ENCODE measurements at places on chromosomes 16 and 17.

GRCh38 chr16:56203052-56203451 is 11.8 kb downstream of the GNAO1 start:
- no peak for DNase-seq

GRCh38 chr16:22055881-22056280 is 36.5 kb upstream of the VWA3A start:
- no peak for DNase-seq

- no peak for DNase-seq
Measured at GRCh38 chr17:55432358-55433028, 10.9 kb upstream of the MMD start.

GRCh38 chr17:17781591-17782496 is 54.9 kb downstream of the SREBF1 start:
- DNase-seq: peak; percentile 88

DNA sequence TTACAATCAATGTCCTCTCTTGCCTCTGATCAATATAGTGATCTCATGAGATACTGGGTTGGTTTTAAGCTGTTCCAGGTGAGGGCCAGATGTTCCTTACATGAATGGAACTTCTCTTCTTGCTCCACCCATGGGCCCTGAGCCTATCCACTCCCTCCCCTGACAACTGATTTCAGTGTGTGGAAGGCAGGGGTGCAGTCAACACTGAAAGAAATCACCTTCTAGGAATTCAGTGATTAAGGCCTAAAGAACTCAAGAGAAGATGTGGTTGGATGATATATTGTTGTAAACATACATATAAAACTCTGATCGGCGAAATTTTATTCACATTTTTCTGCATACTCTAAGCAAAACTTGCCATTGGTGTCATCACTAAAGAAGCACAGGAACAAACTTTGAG is 6.7 kb upstream of the GOSR2 start:
- DNase-seq: no peak

DNA sequence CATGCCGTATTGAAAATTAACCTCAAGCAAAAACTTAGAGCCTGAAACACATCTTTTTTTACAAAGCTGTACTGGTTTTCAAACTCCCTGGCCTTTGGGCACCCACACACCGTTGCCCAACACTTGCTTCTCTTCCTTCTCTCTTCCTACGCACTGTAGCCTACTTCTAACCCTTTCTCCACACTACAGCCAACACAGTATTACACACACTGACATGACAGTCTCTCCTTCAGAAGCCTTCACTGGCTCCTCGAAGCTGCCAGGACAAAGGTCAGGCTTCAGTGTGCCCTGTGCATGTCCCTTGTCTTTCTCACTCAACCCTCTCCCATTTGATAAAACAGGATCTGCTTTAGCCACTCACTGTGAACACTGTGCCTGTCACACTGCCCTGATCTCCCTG is 8.0 kb downstream of the FANCA start:
- no peak for DNase-seq

- DNase-seq: peak; percentile 77
Measured at GRCh38 chr16:12819126-12820117, 15.7 kb upstream of the CPPED1 start.

DNA sequence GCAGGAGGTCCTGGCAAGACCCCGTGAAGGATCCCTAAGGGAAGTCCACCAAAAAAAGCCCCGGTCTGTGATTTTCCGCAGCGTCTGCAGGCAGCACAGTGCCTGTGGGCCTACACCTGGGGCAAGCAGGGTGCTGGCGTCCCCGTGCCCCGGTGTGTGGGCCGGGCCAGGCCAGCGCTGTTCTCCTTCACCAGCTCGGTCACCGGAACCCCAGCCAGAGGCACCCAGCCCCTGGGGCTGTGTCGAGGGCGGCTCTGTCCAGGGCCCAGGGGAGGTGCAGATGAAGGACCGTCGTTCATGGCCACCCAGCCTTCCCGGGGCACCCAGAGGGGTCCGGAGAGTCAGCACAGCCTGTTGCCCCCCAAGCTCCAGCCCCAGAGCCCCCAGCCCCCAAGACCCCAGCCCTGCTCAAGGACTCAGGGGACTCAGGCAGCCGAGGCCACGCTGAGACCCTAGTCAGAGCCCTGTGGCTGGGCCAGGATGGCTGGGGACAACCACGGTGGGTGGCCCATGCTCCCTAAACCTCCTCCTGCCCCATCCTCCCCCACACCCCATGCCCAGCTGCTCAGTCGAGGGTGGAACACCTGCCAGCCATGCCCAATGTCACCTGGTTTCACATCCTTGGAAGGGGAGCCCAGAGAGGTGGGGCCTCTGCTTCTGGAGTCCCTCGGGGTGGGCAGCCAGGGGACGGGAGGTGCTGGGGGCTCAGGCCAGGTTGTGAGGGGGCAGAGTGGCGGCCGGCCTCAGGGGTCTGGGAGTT is 5.7 kb upstream of the C1QTNF8 start:
- DNase-seq: no peak

DNA sequence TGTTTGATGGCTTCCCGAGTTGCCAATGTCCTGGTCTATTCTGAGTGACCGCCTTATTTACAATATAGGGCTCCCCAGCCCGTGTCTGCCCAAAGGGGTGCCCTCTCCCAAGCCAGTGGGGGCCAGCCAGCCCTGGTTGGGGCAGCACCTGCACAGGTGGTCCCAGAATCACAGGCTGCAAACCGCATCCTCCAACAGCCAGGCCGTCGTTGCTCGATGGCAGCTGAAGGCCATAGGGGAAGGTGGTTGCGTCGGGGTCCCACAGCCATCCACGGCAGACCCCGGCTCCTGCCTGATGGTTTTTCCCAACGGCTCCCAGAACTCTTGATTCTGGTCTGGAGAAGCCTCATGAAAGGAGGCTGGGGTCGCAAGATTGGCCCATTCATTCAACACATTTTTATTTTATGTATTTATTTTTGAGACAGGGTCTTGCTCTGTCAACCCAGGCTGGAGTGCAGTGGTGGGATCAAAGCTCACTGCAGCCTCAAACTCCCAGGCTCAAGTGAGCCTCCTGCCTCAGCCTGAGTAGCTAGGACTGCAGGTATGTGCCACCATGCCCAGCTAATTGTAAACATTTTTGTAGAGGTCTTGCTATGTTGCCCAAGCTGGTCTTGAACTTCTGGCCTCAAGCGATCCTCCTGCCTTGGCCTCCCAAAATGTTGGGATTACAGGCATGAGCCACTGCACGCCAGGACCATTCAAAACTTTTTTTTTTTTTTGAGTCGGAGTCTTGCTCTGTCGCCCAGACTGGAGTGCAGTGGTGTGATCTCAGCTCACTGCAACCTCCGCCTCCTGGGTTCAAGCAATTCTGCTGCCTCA is 79.0 kb upstream of the TOB1 start:
- DNase-seq: no peak

GRCh38 chr16:24723663-24724062 is 5.8 kb upstream of the TNRC6A start:
- no peak for DNase-seq

DNA sequence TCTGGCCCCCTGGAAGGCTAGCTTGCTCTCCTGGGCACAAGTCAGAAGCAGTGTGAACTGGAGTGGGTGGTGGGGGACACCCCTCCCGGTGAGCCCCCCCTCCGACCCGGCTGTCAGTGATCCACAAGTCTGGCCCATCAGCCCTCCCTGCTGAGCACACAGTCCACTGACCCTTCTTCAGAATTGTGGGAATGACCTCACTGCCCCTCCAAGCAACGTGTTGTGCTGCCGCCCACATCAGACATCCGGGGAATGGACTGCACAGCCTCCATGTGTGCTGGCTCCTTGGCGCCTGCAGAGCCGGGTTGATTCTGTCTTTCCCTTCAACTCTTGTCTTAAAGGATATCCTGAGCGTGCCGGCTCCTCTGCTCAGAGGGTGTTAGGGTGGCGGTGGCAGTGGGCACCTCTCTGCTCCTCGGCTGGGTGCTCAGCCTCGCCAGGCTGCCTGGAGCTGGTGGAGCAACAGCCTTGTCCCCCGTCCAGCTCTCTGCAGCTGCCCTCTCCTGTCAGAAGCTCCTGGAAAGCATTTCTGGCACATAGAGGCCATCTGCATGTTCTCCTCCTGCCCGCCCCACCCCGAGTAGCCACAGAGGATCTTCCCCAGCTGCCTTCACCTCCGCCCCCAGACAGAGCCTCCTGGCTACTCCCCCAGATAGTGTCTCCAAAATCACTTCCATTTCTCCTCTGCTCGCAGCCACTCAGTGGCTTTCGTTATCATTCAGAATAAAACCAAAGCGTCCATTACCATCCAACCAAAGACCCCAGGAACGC is 19.8 kb downstream of the NPTX1 start:
- no peak for DNase-seq

DNA sequence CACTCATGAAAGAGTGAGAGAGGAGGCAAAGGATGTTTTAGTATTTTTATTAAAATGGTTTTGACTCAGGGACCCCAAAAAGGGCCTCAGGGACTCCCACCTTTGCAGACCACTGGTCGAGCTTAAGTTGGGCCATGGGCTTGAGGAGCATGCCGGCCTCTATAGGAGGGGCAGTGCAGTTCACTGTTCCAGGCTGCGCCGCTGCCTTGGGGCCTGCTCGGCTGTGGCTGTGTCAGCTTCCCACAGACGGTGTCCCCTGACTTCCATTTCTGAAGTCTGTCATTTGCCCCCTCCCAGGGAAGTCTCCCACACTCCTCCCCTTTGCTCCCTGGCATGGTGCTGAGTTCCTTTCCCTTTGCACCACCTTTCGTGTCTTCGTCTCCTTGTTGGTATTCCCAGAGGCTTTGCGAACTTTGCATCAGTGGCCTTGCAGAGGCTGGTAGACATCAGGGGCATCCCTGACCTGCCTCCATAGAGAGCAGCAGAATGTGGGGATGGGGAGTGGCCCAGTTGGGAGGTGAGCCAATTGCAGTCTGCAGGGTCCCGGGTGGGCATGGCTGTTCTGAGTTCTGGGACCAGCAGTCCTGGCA is 17.1 kb downstream of the MPRIP start:
- no peak for DNase-seq

Measured in right forelimb (tissue), 1 donor.